ENCODE measurements at places on chromosomes 2 and 18.

- no peak for DNase-seq
Observed at GRCh38 chr2:41160439-41160838, 708.5 kb upstream of the SLC8A1 start.

DNA sequence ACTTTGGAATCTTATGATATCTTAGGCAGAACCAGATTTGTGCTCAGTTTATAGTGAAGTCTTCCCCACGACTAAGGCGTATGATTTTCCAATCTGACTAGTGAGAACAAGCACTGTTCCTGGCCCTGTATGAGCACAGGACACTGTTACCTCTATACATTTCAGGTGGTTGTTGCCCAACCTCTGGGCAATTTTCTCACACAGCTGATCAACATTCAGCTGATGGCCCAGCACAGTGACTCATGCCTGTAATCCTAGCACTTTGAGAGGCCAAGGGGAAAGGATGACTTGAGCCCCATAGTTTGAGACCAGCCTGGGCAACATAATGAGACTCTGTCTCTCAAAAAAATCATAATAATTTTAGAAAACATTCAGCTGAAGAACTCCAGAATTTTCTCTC lies 119.5 kb downstream of the ASXL3 start:
- DNase-seq, result no peak

- no peak for DNase-seq
Observed at GRCh38 chr2:179890666-179891065, 29.3 kb upstream of the ZNF385B start.

GRCh38 chr18:42563995-42564394 lies 551.5 kb downstream of the RIT2 start:
- no peak for DNase-seq

DNA sequence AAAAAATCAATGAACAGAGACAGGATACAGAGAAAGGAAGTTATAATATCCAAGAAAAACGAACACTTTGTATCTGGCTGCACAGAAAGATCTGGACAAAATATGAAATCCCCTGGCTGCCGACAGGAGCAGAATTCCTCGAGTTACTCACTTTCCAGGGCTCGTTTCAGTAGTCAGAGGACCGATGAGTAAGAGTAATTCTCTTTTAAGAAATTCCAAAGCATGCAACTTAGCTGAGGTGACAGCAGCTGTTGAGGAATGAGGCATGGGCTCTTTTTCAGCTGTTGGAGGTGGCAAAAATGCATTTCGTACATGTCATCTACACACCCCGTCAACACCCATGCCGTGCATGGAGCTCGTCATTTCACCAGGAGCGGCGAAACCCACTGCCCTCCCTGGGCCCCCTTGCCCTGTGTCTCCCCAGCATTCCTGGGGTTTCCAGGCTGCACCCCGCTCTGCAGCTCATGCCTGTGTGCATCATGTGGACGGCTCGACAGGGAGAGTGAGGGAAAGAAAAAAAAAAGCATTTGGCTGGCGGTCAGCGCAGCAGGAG lies 210.8 kb upstream of the SMIM21 start:
- DNase-seq, result no peak

- no peak for DNase-seq
Observed at GRCh38 chr2:60652832-60653340, 99.4 kb upstream of the BCL11A start.

- no peak for DNase-seq
Observed at GRCh38 chr18:77223221-77223639, 26.4 kb upstream of the GALR1 start.

- DNase-seq, result no peak
Observed at GRCh38 chr2:38526195-38526594, 76.5 kb downstream of the HNRNPLL start.

DNA sequence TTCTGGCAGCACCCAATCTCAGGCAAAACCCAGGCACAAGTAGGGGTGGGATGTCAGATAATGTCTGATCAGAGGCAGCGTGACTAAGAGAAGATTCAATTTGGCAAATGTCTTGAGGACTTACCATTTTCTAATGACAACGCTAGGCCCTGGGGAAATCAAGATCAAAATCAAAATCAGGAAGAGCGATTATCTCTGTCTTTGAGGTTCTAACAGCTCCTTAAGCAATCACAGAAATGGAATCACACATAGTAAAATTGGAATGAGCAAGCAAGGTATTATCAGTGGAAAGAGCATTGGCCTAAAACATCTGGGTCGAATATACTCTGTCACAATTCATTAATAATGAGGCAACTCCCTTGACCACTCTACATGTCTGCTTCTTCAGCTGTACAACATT lies 8.6 kb upstream of the SERPINB2 start:
- no peak for DNase-seq

- DNase-seq, result no peak
Observed at GRCh38 chr2:54161660-54162424, 46.4 kb downstream of the ACYP2 start.

GRCh38 chr18:44986933-44987332 lies 306.2 kb downstream of the SETBP1 start:
- no peak for DNase-seq

- DNase-seq, result no peak
Observed at GRCh38 chr2:139469985-139470384, 689.8 kb upstream of the NXPH2 start.

DNA sequence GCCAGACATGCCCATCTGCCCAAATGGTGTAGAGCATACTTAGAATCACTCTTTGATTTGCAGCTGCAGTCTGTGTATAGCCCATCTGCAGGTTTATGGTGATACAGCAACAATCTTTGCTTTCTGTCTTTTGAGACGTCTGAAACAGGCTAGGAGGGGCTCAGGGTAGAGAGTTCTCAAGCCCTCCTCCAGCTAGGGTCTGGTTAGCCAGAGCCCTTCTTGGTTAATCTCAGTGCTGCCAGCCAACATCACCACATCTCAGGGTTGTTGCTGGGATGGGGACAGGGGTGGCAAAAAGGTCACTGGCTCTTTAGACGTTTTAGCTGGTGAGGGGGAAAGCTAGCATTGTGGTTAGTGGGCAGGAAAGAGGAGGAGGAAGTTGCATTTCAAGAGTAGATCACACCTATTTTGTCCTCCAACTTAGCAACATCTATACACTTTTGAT lies 136.6 kb upstream of the ACAA2 start:
- DNase-seq, result peak; percentile 73

GRCh38 chr2:179261151-179261825 lies 3.3 kb downstream of the SESTD1 start:
- DNase-seq, result no peak

DNA sequence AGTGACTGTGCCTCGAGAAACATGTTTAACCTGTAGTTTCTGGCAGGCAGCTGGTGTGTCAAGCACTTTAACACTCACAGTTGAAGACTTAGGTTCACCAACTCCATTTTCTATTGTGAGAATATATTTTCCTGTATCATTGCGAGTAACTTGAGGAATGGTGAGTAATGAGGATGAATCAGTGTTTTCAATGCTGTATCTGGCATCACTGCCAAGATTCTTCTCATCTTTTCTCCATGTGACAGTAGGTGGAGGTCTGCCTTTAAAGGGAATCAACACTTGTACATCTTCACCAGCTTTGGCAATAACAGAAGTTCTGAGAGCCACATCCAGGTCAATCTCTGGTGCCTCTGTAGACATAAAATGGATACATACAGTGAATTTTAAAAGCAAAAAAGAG lies 72.8 kb downstream of the PLEKHA3 start:
- DNase-seq, result no peak

DNA sequence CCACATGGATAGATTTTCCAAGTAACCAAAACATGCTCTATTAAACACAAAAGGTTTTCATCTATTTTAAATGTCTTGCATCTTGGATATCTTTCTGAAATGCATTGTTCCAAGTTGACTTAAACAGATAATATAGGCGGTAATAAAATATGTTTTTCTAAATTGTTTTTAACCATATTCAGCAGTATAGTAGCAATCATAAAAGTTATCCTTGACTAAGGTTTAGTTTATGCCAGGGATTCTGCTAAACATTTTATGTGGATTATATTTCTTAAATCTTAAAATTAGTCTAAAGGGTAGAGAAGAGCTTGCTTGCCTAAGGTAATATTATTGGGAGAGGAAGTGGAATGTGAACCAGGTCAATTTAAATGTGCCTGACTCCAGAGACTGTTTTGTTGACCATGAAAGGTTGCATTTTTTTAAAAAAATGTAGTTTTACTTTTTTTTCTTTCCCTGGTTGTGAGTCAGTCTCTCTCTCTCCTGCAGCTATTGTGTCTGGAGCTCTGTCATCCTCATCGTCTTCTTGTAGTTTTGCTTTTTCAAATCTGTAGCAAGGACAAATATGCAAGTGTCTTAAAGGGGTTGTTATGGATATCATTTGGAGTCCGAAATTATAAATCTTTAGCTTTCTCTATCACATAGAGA lies 309.1 kb upstream of the COL3A1 start:
- no peak for DNase-seq

DNA sequence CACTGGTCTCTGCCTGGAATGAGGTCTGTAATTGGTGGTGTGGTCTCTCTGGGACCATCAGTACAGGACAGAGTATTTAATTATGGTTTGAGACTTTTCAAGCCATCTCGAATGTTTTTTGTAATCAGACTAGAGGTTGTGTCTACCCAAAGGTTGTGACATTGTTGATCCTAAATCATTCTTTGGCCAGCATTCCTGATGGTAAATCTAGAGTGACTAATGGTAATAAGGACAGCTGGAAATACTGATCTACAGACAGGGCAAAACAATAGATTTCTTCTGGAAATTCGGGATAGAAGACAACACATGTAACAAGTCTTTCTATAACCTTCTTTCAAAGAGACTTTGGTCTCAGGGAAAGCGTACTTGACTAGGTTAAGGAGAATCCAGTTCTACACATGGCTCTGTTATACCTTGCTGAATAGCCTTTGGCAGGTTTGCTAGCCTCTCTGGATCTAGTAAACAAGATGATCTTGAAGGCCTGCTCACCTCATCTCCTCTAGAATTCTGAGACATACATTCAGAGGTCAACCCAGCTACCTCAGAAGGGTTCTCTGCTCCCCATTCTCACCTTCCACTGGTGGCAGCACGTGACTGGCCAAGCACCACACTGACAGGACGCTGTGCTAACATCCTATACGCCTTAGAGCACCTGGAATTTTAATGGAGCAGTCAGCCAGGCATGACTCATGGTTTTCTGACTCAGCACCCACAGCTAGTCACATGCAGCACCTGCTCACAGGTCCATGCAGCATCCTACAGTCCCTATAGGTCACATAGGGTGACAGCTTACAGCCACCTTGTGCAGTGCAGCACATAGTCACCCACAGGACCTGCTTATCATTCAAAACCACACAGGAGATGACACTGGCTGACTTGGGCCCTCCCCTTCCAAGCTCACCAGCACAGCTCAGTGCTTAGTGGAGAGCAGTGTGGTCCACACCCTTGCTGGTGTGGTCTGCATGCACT lies 12.2 kb downstream of the PLB1 start:
- DNase-seq, result no peak

GRCh38 chr2:9163306-9164111 lies 43.1 kb upstream of the ASAP2 start:
- no peak for DNase-seq

GRCh38 chr18:79518683-79519128 lies 123.0 kb downstream of the NFATC1 start:
- no peak for DNase-seq

DNA sequence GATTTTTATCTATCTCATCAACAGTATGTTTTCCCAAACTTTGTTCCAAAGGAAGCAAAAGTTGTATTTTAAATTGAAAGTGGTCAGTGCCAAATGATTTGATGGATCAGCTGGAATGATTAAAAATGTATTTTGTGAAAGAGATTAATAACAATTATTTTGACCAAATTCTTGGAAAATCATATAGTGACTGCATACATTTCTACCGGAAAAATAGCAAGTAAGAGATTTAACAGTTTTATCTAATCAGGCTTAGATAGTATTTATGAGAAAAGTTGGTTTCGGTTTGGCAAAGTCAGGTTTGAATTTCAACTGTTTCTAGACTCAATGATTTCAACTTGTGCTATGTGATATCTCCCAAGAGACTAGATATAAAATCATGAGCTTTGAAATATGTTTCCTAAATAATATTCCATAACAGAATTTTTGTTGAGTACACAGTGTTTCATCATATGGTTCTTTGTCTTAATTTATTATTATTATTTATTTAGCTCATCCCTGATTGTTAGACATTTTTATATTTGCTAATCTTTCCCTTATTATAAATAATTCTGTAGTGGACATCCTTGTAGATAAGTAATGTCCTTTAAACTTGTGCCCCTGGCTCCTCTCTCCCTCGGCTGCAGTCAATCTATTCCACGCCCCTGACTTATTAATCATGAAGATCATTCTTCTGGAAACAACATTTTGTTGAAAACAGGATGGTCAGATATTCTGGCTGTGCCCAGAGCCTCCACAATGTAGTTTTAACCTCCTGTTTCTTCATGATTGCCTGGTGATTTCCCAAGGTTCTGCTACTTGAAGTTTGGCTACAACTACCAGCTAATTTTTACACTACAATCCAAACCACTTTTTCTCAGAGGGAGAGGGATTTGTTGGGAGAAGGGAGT lies 520.7 kb upstream of the TCF4 start:
- no peak for DNase-seq

DNA sequence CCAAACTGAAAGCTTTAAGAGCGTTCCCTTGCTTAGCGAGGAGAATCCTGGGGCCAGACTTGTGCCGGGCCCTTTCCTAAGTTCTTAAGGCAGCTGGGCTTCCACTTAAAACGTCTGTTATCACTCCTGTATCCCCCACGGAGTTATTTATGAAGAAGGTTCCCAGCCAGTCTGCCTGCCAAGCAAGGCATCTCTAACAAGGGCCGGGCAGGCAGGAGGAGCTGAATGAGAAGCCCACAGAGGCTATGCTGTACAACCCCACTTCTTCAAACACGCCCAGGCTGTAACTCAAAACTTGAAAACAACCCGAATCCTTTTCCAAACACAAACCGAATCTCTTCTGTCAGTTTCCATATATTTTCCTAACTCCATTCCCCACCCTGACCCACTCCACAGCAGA lies 39.0 kb upstream of the ZFP36L2 start:
- DNase-seq, result no peak

GRCh38 chr2:24082787-24083566 lies 1.7 kb downstream of the TP53I3 start:
- DNase-seq, result no peak

- DNase-seq, result no peak
Observed at GRCh38 chr2:126239320-126239955, 416.5 kb upstream of the GYPC start.

DNA sequence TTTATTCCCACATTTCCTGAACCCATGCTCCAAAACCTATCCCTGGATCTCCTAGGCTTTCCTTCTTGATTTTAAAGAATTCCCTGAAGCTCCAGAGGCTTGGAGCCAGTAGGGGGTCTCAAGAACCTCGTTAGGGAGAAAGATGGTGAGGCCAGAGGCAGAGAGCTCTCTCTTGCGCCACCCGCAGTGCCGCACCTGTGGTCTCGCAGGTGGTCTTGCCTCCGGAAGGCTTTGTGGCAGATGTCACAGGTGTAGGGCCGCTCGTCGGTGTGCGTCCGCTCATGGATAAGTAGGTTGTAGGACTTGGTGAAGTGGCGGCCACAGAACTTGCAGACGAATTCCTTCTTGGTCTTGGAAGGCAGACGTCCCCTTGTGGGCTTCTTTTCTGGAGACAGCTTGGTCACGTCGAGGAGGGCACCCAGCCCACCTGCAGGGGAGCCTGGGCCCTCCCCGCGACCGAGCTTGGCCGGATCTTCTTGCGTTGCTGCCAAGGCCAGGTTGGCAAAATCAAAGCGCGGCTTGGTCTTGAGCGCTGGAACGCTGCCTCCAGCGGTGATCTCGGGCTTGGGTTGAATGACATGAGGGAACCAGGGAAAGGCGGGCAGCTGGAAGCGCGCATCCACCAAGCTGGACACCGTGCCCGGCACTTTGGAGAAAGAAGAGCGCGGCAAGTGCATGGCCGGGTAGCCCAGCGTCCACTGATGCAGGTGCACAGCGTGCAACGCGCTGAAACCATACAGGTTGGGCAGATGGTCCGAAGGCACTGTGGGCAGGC lies 5.3 kb downstream of the OSR1 start:
- DNase-seq, result no peak

- no peak for DNase-seq
Observed at GRCh38 chr18:61086657-61087056, 246.6 kb upstream of the CDH20 start.
